M059J (cell line): ENCODE measurements at places on chromosomes 1 and 21. TPM values are rescaled to one million over a fixed set of nuclear protein-coding genes. Genes with fewer than 3 reads are reported as not detected.
A peak's percentile ranks its signal among the peaks of the same experiment; 100 is the strongest.

Gene FMOD
- total RNA-seq, result not detected in 2 replicates

Gene ANGPTL3
- not detected in 2 replicates for total RNA-seq

Gene SYNJ1
- total RNA-seq, result 11.2 and 16.7 TPM in 2 replicates

Gene BRINP3
- 0.02 TPM in 1 of 2 replicates, not detected in the other for total RNA-seq

Gene TFAP2E
- not detected in 2 replicates for total RNA-seq

DNA sequence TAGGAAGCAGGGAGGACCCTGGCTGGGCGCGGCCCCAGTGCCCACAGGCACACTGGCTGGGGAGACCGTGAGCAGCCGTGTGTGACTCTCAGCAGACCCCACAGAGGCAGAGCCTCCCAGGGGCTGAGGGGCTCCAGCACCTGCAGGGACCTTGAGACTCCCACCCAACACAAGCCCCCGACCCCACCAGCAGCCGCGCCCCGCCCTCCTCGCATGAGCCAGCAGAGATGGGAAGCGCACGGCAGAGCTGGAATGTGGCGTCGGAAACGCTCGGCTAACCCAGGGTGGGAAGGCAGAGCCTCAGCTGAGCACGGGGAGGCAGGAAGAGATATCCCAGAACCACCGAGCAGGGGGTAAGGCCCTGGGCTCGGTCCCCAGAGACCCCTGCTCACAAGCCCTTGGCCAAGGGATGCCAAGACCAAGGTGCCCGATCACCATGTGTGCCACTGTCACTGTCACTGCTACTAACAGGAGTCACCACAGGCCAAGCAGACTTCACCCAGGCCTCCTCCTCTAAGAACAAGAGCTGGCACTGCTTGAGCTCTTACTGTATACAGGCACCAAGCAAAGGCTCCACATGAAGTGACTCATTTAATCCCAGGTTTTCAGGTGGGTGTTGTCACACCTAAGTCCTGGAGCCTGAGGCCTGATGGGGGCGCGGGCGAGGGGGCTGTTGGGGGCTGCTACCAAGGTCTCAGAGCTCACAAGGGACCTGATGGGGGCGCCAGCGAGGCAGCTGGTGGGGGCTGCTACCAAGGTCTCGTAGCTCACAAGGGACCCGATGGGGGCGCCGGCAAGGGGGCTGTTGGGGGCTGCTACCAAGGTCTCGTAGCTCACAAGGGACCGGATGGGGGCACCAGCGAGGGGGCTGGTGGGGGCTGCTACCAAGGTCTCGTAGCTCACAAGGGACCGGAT is 20.1 kb downstream of the MEGF6 start:
- no peak for DNase-seq

DNA sequence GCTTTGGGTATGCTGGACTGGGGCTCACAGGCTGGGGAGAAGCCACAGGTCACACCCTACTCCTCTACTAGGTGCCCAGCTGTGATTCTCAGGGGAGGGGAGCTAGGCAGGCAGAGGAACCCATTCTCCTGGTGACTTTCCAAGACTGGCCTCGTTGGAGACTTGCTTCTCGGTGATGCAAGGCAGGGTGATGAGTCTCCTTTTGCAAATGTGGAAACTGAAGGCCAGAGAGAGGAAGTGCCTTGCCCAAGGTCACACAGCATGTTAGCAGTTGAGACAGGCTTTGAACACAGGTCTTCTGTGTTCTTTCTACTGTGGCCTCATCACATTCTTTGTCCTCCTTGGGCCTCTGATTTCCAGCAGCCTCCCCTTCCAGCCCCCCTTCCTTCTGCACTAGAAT is 20.5 kb upstream of the C1QA start:
- DNase-seq, result no peak

- DNase-seq, result no peak
Observed at GRCh38 chr1:121445679-121446078, 260.9 kb downstream of the SRGAP2C start.

DNA sequence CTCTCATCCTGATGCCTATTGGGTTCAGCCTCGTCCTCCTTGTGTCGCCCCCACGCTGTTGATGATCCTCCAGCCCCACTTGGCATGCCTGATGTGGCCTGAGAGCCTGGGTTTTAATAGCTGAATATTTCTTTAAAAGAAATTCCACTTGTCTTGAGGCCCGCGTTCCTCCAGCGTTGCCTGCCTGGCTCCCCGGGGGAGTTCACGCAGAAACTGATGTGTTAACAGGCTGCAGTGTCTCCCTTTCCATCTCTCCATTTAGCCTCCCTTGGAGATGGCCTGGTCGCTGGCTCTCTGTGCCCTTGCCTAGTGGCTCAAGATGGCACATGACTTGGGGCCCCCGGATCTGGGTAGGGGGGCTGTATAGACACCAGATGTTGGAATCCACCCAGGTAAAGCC is 9.5 kb downstream of the ACTL8 start:
- DNase-seq, result no peak

- DNase-seq, result peak; percentile 47
Observed at GRCh38 chr1:67290236-67290635, 17.4 kb upstream of the IL12RB2 start.

DNA sequence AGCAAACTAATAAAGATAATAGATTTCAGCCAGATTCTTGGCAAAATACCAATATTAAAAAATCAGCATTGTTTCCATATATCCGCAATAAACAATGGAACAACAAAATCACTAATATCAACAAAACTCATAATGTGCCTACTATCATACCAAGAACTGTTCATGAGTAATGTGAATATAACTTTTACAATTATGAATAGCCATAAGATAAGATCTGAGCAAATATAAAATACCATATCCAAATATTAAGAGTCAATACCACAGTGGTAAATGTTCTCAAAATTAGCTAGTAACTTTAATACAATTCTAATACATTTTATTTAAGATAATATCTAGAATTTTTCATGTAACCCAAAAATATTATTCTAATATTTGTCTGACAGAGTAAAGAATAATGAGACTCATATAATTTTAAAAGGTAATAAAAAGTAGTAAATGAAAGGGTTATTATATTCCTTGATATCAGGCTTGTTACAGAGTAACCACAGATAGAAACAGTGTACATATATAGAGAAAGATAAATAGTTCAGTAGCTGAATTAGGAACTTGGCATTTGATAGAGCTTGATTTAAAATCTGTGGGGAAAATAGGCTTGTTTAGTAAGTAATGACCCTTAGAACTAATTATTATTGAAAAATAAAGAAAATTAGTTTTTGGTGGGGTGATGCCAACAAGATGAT is 2126.6 kb downstream of the MRPL39 start:
- DNase-seq, result no peak

- peak; percentile 55 for DNase-seq
Observed at GRCh38 chr1:21659099-21659923, 9.8 kb downstream of the RAP1GAP start.

- no peak for DNase-seq
Observed at GRCh38 chr21:38282921-38283320, 26.1 kb downstream of the KCNJ15 start.

DNA sequence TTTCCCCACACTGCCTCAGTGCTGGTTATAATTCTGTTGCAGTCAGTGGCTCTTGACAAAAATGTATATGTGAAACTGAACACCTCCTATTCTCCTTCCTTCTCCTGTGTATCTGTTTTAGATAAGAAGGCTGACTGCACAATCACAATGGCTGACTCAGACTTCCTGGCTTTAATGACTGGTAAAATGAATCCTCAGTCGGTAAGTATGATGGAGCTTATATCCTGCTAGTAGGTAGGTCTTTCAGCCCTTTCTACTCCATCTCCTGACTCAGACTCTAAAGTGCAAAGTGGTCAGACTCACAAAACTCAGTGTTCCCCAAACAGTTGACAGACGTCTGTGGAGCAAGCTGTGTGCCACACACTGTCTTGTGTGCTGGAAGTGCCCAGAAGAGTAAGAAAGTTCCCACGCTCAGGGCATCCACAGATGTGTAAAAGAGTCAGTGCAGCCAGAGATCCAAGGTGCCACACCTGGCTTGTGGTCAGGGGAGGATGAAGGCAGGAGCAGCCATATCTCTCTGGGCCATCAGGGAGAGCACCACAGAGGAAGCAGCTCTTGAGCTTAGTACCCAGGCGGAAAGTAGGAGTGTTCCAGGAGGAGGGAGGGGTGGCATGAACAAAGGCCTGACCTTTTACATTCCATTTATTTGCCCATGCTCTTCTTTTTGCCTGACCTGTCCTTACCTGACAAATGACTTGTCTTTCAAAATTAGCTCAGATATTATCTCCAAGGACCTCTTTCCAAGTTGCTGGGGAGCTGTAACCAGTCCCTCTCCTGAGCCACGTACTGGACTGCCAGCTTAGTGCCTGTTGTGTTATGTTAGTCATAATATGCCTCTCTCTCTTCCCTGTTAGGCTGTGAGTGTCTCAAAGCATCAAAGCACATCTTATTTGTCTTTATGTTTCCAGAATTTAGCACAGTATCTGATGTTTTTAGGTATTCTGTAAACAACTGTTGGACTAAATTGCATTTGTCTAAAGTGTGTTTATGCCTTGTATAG is 14.0 kb upstream of the PODN start:
- DNase-seq, result peak; percentile 93
